HCT116 (cell line): ENCODE measurements at places on chromosomes 3 and 15. TPM values are rescaled to one million over a fixed set of nuclear protein-coding genes. Genes with fewer than 3 reads are reported as not detected.

The CAND2 gene
- total RNA-seq: not detected

The CCK gene
- total RNA-seq: 0.32 TPM

DNA sequence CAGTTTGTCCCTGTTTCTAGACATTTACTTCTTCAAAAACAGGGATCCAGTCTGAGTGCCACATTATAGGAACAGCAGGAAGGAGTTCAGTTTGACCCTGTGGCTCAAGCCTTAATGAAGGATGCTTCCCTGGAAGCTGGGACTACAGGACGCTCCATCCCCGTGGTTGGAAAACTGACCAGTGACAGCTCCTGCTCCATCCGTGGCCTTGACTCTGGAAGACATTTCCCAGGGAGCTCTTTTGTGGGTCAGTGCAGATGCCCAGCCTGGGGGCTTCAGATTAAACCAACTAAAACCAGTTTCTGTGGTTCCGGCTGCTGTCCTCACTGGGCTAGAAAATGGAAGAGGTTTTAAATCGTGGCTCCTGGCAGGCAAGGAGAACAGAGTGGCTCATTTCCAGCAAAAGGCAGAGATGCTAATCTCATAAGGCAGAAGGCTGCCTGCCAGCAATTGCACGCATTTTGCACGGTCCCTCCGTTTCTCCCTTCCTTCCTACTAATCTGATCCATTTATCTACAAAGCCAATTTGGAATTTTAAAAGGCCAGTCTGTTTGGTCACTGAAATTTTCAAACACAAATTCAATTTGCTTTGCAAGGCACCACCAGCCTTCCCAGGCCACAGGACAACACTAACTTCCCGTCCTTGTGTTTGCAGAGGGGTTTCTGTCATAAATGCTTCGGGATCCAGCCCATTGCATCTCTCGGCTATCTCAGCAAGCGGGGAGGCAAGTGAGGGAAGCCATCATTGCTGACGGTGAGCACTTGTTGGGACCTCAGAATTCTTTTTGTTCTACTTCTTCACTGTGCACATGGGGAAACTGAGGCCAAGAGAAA, 6.2 kb upstream of the SSUH2 start:
- DNase-seq: no peak

DNA sequence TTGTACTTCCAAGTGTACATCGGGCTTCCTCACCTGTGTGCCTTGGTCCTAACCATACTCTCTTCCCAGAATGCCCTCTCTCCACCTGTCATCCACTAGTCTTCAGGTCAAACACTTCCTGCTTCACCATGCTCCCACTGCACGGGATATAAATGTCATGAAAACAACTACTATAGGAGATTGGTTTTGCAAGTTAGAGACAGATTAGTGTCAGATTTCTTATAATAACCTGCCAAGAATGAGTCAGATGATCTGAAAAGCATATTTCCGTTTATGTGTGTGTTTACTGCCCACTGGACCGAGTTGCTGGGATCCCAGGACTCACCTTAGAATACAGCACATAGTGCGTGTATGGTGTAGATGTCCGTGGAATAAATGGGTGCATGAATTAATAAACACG, 21.4 kb downstream of the PLA1A start:
- no peak for DNase-seq

GRCh38 chr3:47283591-47284364, 1.0 kb downstream of the KLHL18 start:
- DNase-seq: no peak

GRCh38 chr15:81947548-81947947, 98.3 kb downstream of the MEX3B start:
- no peak for DNase-seq
